ENCODE measurements at places on chromosomes 7 and 10.

- peak; percentile 42 for DNase-seq
Measured at GRCh38 chr7:105399043-105399725, 10.5 kb upstream of the SRPK2 start.

DNA sequence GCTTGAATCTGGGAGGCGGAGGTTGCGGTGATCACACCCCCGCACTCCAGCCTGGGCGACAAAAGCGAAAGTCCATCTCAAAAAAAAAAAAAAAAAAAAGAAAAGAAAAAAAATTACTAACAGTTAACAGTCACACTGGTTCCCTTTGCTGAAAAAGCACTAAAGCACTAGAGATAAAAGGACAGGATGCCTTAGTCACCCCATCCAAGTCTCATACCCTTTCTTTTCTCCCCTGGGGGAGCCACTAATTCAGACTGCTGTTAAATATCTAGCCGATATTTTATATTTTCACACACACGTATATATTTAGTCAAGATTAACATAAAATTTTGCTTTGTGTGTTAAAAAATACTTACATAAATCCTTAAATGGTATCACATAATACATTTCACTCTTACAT is 25.2 kb downstream of the BAIAP2L1 start:
- DNase-seq, result no peak

GRCh38 chr10:59595593-59595992 is 114.1 kb downstream of the SLC16A9 start:
- DNase-seq, result no peak

DNA sequence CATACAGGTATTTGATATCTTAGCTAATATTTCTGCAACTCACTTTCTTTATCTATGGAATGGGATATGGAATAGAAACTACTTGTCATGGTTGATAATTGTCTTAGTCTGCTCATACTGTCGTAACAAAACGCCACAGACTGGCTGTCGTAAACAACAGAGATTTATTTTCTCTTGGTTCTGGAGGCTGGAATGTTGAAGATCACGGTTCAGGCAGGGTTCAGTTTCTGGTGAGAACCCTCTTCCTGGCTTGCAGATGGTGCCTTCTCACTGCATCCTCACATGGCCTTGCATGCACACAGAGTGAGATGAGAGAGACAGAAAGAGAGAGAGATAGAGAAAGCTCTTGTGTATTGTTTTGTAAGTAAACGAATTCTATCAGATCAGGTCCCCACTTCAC is 332.7 kb upstream of the MAGI2 start:
- DNase-seq, result no peak

- DNase-seq, result no peak
Measured at GRCh38 chr10:21297603-21298383, 227.7 kb downstream of the SKIDA1 start.

DNA sequence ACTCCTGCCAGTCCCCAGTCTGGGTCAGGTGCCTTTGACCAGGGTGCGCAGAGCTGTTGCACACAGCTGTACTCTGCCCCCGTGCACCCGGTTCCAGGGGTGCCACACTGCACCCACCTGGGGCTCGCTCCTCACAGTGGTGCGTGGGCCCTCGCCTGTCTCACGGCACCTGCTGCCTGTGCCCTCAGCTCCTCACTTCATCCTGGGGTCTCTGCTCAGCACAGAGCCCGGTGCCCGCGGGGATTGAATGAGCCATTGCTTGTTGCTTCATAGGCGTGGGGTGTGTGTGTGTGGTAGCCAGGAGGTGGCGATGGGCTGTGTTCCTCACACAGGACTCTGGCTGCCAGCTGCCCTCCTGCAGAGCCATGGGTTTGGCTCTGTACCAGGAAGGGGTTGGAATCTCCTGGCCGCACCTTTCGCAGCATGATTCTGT is 18.5 kb downstream of the EIF3B start:
- no peak for DNase-seq

DNA sequence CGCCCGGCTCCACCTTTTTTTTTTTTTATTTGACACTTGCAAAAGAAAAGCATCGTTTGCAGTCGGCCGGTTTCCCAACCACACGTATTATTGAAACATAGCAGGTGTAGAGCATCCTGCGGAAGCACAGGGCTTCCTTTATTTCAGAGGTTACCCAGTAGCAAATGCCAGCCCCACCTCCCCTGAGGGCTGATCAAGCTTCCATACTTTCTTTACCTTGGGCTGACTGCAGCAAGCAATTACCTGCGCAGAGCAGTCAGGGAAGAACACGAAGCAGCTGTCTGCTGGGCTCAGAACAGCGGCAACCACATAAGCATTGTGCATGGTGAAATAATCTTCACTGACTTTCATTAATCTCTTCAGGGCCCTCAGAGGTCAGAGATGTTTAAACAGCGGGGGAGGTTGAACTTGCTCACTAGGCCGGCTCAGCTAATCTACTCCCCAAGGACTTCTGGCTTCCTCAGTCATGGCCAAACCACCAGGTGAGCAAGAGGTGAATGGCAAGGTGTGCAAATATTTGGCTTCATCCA is 784.7 kb upstream of the AUTS2 start:
- no peak for DNase-seq

- no peak for DNase-seq
Measured at GRCh38 chr10:80461208-80462183, 7.4 kb downstream of the TSPAN14 start.

DNA sequence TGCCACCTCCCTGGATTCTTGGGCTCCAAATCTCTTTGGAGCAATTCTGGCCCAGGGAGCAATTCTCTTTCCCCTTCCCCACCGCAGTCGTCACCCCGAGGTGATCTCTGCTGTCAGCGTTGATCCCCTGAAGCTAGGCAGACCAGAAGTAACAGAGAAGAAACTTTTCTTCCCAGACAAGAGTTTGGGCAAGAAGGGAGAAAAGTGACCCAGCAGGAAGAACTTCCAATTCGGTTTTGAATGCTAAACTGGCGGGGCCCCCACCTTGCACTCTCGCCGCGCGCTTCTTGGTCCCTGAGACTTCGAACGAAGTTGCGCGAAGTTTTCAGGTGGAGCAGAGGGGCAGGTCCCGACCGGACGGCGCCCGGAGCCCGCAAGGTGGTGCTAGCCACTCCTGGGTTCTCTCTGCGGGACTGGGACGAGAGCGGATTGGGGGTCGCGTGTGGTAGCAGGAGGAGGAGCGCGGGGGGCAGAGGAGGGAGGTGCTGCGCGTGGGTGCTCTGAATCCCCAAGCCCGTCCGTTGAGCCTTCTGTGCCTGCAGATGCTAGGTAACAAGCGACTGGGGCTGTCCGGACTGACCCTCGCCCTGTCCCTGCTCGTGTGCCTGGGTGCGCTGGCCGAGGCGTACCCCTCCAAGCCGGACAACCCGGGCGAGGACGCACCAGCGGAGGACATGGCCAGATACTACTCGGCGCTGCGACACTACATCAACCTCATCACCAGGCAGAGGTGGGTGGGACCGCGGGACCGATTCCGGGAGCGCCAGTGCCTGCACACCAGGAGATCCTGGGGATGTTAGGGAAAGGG is 913 bp downstream of the NPY start:
- DNase-seq, result no peak

DNA sequence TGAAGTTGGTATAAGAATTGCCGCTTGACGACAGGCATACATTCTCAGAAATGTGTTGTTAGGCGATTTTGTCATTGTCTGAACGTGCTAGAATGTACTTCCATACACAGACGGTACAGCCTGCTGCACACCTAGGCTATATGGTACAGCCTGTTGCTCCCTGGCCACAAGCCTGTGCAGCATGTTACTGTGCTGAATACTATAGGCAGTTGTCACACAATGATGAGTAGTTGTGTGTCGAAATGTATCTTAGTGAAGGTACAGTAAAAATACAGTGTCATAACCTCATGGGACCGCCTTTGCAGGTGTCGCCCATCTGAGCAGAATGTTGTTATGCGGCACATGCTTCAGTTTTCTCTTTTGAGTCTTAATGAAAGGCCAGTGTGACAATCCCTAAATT is 66.5 kb downstream of the SHH start:
- no peak for DNase-seq

DNA sequence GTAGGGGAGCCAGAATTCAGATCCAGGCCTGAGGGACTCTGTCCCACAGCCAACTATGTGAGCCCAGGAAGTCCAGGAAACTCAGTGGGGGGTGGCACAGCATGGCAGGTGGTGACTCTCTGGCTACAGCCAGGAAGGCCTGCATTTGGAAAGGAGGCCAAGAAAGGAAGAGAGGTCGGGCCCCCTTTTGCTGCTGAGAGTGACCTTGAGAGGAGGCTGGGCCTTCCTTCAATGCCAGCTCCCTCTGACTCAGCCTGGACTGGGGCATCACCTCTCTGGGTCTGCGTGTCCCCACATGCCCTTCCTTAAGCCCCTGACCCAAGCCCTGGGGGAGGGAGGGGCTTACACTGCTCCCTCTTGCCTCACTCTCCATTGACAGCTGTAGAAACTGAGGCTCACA is 6.4 kb upstream of the MYL10 start:
- no peak for DNase-seq

GRCh38 chr10:108203905-108204527 is 1039.5 kb upstream of the SORCS1 start:
- DNase-seq, result no peak

GRCh38 chr10:99466632-99467223 is 36.3 kb upstream of the GOT1 start:
- peak; percentile 22 for DNase-seq

- no peak for DNase-seq
Measured at GRCh38 chr10:29830531-29831512, 196.1 kb upstream of the SVIL start.

GRCh38 chr10:14625192-14625631 is 149.5 kb downstream of the FAM107B start:
- DNase-seq, result no peak

DNA sequence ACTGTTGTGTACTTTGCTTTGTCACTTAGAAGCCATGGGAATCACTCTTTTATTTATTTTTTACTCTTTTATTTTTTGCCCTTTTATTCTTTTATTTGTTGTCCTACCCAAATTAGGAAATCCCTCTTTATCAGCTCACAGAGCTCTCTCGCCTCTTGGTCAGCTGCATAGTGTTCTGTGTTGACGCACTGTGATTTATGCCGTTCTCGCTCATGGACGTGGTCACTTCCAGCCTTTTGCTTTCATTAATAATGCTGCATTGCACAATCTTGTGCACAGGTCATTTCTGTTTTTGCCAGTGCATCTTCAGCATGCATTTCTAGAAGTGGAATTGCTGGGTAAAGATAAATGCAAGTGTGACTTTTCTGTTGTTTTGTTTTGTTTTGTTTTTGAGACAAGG is 42.3 kb downstream of the FBH1 start:
- no peak for DNase-seq

GRCh38 chr7:24505968-24506367 is 67.3 kb upstream of the PALS2 start:
- no peak for DNase-seq

DNA sequence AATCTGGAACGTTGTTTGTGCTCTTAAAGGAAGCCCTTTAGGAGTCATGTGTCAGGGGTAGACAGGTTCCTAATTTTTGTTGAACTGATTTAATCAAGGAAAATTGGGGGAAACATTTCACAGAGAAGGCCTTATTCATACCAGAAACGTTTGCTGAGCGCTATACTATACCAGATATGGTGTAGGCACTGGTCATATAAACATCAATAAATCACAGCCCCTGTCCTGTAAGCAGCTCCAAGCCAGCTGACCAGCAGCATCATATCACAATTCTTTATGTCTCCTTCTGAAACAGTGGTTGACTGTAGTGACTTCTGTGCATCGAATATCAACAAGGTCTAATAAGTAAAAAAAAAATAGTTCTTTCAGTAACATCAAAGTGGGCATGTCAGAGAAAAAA is 1.1 kb downstream of the TMEM178B start:
- DNase-seq, result no peak

DNA sequence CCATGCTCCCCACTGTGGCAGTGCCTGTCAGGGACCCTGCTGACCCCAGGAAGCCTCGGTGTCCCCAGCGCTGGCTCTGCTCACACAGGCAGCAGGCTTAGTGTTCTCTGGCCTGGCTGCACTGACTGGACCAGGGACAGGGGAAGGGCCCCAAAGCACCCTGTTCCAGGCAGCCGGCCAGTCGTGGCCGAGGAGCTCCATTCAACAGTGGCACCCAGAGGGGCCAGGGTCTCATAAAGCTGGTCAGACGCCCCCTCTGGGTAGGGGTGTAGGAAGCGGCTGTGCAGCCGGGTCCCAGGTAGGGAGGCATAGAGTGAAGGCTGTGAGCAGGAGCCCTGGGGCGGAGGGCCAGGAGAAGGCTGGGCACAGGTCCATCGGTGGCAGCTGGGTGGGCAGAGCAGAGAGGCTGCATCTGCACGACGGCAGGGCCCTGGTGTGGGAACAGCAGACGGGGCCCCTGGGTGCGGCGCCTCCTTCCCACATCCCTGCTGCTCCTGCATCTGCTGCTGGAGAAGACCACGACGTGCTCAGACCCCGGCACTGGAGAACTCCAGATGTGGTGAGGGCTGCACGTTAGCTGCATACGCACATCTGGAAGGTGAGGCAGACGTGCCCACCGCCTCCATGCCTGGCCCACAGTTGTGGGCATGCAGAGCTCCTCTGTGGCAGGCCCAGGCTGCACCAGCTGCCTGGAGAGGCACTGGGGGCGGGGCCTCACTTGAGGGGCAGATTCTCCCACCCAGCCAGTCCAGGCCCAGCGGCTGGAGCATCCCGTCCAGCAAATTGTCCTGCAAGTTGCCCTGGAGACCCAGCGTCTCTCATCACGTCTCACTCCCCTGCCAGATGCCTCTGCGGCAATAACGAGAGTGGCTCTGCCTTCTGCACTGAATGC is 25.1 kb downstream of the MNX1 start:
- no peak for DNase-seq

DNA sequence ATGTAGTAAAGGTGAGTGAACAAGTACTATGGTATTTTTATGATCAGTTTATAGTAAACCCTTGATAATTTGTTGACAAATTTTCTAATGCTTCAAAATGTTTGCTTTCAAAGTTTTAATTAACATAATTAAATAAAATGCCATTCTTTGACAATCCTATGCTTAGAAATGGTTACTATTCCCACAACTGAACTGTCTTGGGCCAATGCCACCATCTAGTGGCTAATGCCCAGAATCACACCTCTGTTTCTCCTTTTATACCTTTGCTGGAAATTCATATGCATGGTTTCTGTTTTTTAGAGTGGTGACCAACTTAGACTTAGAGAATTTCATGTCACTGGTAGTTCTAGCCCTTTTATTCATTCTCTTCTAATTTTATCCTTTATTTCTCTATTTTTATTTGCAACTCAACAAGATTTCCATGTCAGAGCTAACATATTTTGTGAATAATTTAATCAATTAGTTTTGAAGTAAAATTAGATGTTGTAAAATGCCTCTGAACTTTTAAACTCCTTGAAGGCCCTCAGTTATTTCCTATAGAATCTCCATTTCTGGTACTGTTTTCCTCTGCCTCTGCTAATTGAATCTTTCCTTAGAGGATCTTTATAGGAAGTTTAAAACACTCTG is 31.1 kb downstream of the PCGF5 start:
- DNase-seq, result peak; percentile 62

DNA sequence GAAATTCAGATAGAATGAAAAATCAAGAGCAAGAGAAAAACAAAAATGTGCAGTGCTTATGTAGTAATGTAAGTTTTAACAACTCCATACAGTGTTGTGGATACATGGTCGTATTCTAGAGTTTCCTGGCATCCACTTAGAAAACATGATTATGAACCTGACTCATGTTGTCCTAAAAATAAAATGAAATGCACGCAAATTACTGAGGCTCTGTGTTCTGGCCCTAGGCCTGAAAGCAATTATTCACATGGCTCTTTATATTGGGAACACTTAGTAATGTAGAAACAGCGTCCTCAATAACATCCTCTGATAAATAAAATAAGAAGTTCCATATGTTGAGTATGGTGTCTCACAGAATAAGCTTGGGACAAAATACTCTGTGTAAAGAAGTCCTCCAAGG is 200.2 kb upstream of the SEMA3E start:
- DNase-seq, result peak; percentile 55

Measured in fibroblast of skin of back (primary cell).